Dermis blood vessel endothelial cell (primary cell): ENCODE measurements at places on chromosomes 16 and 17. TPM values are rescaled to one million over a fixed set of nuclear protein-coding genes. Genes with fewer than 3 reads are reported as not detected.

The TSEN54 gene
- 14.5 and 16.8 TPM in 2 replicates for total RNA-seq

DNA sequence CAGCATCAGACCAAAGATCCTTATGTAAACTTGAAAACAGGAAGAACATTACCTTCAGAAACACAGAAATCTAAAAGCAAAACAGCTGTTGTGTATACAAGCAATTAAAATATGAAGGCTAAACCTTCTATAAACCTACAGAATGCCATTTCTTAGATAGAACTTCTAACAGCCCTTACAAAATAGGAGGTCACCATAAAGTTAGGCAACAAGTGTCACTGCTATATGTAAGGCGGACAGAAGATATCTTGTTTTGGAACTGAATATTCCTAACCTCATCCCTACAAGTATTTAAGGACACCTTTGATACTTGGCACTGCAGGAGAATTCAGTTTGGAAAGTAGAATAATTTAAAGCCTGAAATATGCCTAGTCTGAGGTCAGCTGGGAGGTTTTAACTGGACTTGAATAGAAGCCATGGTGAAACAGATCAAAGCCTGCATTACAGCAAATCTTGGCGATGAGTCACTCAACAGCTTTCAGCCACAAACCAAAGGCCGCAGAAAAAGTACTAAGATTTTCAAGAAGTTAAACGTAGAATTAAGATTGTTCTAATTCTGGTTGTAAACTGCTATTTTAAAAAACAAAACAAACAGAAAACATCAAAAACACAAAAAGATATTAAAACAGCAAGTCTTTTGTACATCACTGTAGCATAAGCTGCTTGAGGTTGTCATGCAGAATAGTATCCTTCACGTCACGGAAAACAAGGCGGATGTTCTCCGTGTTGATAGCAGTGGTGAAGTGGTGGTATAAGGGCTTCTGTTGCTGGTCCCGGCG is 42.7 kb downstream of the GNA13 start:
- no peak for DNase-seq

- no peak for DNase-seq
These were observed 11.3 kb downstream of the FKBP10 start for GRCh38 chr17:41824086-41824485.

The KRT38 gene
- not detected in 2 replicates for total RNA-seq

DNA sequence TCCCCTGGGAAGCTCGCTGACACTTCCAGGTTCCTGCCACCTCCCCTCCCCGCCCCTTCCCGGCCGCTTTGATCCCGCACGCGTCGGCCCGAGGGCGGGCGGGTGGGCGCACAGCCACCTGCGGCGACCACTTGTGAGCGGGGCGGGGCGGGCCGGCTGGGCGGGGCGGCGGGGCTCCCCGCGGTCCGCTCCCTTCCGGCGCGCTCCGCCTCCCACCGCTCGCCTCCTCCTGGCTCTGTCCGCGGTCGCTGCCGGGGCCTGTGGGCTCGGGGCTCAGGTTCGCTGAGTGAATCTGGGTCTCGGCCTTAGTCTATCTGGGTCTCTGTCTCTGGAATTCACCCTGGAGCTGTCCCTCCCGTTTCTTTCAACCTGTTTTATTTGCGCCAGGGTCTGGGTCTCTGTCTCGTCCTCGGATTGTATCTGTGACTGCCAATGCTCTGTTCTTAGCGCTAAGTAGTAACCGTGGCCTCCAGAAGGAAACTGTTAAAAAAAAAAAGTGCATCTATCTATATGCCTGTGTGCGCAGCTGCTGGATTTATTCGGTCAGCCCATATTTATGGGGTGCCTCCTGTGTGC is 2.7 kb upstream of the HES7 start:
- DNase-seq = peak; percentile 34

The LITAFD gene
- total RNA-seq = not detected in 2 replicates

DNA sequence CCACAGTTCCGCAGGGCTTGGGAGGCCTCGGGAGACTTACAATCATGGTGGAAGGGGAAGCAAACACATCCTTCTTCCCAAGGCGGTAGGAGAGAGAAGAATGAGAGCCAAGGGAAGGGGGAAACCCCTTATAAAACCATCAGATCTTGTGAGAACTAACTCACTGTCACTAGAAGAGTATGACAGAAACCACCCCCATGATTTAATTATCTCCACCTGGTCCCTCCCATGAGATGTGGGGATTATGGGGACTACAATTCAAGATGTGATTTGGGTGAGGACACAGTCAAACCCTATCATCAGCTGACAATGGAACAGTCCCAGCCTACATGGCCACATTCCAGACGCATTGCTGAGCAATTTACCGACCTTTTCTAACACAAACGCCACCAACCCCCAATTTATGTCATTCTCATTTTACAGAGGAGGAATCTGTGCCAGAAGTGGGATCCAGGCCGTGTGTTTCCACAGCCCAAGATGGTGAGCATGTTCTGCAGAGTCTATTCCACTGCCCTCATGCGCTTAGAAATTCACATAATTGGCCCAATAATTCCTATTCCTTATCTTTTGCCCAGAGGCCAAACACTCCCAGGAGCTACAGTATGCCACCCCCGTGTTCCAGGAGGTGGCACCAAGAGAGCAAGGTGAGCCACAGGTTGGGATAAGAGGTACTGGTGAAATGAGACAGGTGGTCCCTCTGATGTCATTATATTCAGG is 17.3 kb downstream of the MILR1 start:
- no peak for DNase-seq

The TMC5 gene
- total RNA-seq = 0.05 TPM in 1 of 2 replicates, not detected in the other

- DNase-seq = no peak
These were observed 18.1 kb upstream of the ICAM2 start for GRCh38 chr17:64038331-64039105.

GRCh38 chr17:50283246-50283645 is 9.0 kb downstream of the TMEM92 start:
- DNase-seq = no peak

- DNase-seq = no peak
These were observed 214.1 kb upstream of the GOT2 start for GRCh38 chr16:58948244-58948643.

DNA sequence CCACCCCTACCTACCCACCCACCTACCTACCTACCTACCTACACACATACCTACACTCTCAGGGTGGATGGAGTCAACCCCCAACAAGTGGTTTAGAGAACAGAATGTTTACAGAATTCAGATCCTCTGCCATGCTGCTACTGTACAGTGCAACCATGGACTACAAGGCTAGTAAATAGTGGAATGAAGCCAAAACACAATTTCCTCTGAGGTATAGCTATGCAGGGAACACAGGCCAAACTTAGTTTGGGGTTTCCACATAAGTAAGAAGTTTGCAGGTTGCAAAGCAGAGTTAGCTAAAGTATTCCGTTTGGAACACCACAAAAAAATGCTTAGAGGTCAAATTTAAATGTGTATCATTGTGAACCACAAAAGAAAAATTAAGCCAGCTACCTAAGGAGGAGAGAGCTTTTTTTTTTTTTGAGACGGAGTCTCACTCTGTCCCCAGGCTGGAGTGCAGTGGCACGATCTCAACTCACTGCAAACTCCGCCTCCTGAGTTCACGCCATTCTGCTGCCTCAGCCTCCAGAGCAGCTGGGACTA is 2.7 kb upstream of the AP1G1 start:
- peak; percentile 53 for DNase-seq
